ENCODE measurements at places on chromosomes 5 and 9.

DNA sequence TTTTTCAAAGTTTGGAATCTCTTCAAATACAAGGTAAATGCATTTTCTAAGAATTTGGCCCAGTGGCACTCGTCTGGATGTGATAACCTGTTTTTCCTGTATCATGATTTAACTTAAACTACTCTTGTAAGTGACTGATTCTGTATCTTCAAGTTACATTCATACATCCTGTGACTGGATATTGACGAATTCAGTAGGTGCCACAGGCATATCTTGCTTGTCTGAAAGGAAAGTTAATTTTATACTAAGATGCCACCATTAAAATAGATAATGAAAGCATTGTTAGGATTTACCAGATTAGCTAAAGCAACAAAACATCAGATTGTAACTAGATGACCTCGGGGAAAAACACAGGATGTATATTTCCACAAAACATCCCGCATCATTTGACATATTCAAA is 175.3 kb upstream of the ZNF608 start:
- DNase-seq = no peak

DNA sequence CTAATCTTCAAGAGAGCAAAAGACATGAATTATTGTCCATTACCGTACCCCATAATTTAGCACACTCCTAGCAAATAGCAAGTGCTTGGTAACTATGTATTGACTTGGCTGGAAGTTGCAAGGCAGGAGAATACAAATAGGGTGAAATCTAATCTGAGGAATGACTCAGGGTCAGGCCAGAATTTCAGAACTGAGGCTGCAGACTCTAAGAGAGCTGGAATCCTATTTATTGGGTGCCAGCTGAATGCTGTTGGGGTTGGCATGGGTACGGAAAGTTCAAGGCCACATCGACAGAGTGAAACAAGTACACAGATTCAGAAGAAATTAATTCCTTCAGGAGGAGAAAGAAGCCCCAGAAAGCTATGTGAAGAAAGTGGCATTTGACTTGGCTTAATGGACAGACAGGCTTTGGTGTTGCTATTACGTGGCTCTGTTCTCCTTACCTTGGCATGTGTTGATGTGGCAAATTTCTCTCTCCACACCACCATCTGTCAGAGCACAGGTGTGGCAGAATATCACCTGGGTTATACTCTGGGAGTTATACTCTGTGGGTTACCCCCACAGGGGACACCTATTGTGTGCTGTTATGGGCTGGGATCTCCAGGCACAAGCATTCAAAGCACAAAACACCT is 20.9 kb upstream of the ASTN2 start:
- no peak for DNase-seq

DNA sequence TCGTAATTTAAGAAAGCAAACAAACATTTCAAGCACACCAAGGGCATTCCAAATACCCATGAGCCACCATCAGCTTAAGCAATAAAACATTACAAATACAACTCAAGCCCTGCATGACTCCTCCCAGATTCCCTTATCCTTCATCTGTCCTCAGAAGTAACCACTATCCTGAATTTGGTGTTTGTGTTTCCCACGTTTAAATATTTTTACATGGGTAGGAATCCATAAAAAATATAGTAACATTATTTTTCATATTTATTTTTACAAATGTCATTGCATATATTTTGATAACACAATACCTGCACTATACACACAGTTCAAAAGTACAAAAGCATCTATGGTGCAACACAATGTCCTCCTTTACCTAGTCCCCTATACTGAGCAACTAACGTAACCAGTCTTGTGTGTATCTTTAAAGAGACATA is 6.4 kb downstream of the PRKAA1 start:
- no peak for DNase-seq

GRCh38 chr5:105536675-105537074 is 1974.1 kb upstream of the NUDT12 start:
- DNase-seq = no peak

DNA sequence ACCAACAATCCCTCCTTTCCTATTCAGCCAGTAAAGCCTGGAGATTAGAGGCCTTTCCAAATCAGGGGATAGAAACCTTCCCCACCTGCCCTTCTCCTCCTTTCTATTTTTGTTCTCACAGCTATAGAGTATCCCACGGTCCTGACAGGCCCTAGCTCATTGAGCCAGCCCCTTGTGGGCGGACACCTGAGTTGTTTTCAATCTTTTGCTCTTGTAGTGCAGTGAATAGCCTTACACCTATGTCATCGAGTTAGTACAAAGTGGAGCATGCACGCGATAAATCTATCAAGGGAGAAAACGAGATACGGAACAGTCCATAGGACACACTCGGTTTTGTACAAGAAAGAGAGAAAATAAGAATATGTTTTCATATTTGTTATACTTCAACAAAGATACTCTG is 77.2 kb downstream of the TSPAN17 start:
- DNase-seq = no peak

DNA sequence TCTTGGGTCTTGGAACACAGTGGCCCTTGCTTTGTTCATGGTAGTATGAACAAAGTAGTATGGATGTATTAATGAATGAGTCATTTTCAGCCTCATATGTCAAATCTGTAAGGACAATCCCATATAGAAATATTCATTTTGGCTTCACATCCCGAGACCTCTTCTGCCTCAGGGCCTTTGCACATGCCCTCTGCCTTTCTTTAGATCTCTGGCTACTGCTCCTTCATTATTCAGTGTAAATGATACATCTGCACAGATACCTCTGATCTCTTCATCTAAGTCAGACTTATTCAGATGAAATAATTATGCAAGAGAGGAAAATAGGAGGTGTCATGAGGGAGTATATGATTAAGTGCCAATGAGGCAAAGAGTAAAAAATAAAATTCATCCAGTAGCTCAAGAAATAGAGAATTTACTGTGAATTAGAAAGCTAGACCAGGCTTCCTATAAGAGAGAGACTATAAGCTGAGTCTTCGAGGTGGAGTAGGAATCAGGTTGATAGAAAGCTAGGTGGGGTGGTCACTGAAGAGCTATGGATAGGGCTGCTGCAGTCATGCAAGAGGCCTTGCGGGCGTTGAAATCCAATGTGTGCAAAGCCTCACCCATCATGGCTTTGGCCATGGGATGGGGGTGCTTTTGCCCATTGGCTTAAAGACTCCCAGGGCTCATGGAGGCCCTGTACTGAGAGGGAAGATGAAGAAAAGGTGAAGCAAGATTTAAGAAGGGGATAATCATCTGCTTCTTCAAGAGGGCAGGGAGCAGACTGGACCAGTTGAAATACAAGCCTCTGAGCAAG is 3.7 kb upstream of the TTLL11 start:
- DNase-seq = no peak
